ENCODE measurements at places on chromosomes 12 and 14. TPM values are rescaled to one million over a fixed set of nuclear protein-coding genes. Genes with fewer than 3 reads are reported as not detected.

Gene OAS1
- total RNA-seq = 19.2 TPM

Gene RTL1
- total RNA-seq = not detected

Gene YLPM1
- total RNA-seq = 16.2 TPM

Gene LIN7A
- total RNA-seq = 13.4 TPM

Gene MGP
- 6.8 TPM for total RNA-seq

GRCh38 chr12:27001663-27002062 lies 12.5 kb downstream of the TM7SF3 start:
- no peak for DNase-seq

DNA sequence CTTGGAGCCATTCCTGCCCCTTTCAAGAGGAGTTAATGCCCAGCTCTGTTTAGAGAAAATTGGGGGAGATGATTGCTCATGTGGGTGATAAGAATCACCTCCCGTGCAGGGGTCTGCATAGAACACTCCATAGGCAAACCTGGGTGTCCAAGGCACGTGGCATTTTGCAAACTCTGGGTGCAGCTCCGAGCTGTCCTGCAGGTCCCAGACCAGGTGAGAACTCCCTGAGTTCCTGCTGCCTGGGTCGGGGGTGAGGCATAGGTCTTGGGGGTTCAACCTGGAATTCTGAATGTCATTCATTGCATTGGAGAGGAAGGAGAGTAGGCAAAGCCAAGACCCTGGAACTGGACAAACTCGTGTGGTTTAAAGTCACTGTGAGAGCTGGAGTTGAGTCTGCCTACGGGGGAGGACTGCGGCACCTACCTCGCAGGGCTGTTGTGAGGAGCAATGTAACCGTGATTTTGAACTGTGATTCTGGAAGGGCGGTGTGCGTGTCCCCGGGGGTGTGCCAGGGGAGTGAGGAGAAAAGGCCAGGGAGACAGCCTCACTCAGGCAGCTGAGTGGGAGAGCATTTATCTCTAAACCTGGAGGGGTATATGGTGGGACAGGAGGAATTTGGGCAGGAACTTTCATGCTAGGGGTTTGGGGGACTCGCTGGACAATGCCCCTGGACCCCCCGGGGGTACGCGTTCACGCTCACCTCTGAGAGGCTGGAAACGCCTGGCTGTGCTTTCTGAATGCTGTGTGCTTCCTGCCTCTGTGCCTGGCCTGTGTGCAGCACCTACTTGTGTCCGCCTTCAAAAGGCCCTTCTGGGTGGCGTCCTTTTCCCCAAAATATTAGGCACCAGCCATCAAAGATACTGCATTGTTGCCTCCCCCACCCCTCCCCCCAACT lies 30.4 kb downstream of the MEG3 start:
- DNase-seq = no peak

GRCh38 chr12:30585877-30586276 lies 109.8 kb downstream of the IPO8 start:
- no peak for DNase-seq

DNA sequence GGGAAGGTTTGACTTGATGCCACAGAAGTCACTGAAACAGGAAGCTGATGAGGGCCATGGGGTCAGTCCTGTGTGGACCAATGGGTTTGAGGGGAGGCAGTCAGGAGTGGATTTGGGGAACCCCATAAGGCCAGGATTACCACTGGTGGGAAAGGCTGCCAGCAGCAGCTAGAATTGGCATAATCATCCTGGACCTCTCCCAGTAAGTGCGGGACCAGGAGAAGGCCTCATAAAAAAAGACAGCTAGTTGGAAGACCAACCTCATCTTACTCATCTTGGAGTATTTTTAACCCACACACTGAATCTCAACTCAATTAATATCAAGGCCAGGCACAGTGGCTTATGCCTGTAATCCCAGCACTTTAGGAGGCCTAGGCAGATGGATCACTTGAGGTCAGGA lies 22.7 kb downstream of the TBX3 start:
- DNase-seq = no peak

- no peak for DNase-seq
Measured at GRCh38 chr12:12731178-12731577, 14.0 kb downstream of the CDKN1B start.

- no peak for DNase-seq
Measured at GRCh38 chr14:90005939-90006530, 50.3 kb downstream of the TDP1 start.

- DNase-seq = no peak
Measured at GRCh38 chr12:83408146-83408545, 721.4 kb downstream of the TMTC2 start.

DNA sequence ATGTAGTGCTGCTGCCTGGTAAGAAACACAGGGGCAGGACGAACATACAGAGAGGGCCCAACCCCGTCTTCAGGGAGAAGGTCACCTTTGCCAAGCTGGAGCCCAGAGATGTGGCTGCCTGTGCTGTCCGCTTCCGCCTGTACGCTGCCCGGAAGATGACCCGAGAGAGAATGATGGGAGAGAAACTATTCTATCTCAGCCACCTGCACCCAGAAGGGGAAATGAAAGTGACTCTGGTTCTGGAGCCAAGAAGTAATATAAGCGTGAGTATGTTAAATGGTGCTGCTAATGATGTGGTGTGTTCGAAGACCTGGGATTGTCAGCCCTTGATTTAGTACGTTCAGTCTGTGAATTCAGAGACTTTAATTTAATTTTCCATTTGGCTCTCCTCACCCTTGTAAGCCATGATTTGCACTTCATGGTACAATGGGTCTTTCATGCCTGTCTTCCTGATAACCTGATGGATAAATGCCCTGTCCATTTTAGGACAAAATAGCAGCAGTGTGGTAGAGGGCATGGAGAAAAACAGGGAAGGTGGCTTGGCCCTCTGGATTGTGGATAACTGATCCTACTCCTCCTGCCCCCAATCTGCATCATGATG lies 318.9 kb downstream of the SNAPC1 start:
- DNase-seq = no peak

Measured in right lobe of liver (tissue), 6 donors.